Activated CD4-positive, alpha-beta T cell treated with anti-CD3 and anti-CD28 coated beads for 24 hours (primary cell): ENCODE measurements at places on chromosomes 3 and 15.

- no peak for DNase-seq
Measured at GRCh38 chr15:90545095-90545494, 15.4 kb downstream of the CRTC3 start.

DNA sequence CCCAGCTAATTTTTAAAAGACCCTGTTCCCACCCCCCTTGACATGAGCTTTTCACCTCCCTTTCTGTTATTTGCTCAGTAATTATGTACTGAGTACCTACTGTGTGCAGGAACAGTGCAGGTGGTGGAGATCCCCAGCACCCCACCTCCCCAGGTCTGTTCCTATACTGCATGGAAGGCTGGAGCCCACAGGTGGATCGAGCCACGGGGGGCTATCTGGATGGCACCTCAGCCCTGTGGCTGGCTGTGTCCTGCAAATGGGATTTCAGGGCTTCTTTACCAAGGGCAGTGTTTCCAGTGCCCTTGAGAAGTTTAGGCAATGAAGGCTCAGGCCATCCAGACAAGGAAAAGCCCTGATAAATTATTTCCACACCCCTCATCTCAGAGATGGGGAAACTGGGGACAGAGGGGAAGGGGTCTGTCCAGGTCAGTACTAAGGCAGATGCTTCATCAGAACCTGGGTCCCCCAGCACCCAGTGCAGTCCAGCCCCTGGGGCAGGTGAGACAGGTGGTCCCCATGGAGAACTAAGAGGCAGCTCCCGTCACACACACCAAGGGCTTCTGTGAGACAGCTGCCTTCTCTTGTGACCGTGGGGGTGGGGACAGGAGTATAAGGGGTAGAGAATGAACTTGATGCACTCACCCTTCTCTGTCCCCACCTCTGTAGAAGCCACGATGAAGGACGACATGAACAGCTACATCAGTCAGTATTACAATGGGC, 109.6 kb downstream of the ETFA start:
- DNase-seq: no peak

GRCh38 chr15:46934851-46935250, 782.5 kb upstream of the SEMA6D start:
- DNase-seq: no peak

- DNase-seq: no peak
Measured at GRCh38 chr3:13041113-13041776, 32.0 kb downstream of the IQSEC1 start.

GRCh38 chr15:79185199-79185598, 94.6 kb upstream of the RASGRF1 start:
- peak; percentile 28 for DNase-seq
